ENCODE measurements at places on chromosomes 13 and 19. TPM values are rescaled to one million over a fixed set of nuclear protein-coding genes. Genes with fewer than 3 reads are reported as not detected.

PCSK4 gene
- 1.3 TPM for total RNA-seq

DIAPH3 gene
- 1.8 TPM for total RNA-seq

KLK14 gene
- total RNA-seq = not detected

GNG8 gene
- not detected for total RNA-seq

ZIK1 gene
- 5.4 TPM for total RNA-seq

SYT5 gene
- under 0.01 TPM for total RNA-seq

CBLC gene
- not detected for total RNA-seq

STXBP2 gene
- 6.6 TPM for total RNA-seq

IRGQ gene
- 15.6 TPM for total RNA-seq

TSHZ3 gene
- 11.7 TPM for total RNA-seq

WDFY2 gene
- 3.8 TPM for total RNA-seq

MAP1S gene
- total RNA-seq = 9.2 TPM

MPV17L2 gene
- total RNA-seq = 6.0 TPM

LILRB2 gene
- not detected for total RNA-seq

ZNF850 gene
- 1.6 TPM for total RNA-seq

ERICH4 gene
- total RNA-seq = 0.09 TPM

C5AR2 gene
- total RNA-seq = 0.18 TPM

OR4F17 gene
- total RNA-seq = under 0.01 TPM

ZNF726 gene
- 0.85 TPM for total RNA-seq

CCDC169 gene
- total RNA-seq = 2.3 TPM

ZNF600 gene
- total RNA-seq = 3.0 TPM

PLIN4 gene
- total RNA-seq = 0.14 TPM

ZNF154 gene
- 3.6 TPM for total RNA-seq

MBD3L2 gene
- not detected for total RNA-seq

PGLYRP1 gene
- total RNA-seq = not detected

PRODH2 gene
- not detected for total RNA-seq

APBA3 gene
- total RNA-seq = 11.7 TPM

ZFP14 gene
- total RNA-seq = 4.1 TPM

SLC6A16 gene
- total RNA-seq = not detected

IRS2 gene
- 3.0 TPM for total RNA-seq

SPACA7 gene
- total RNA-seq = not detected

Data from smooth muscle cell of bladder (primary cell).